Liver (tissue), 10 donors: ENCODE measurements at places on chromosomes 7 and 10. TPM values are rescaled to one million over a fixed set of nuclear protein-coding genes. Genes with fewer than 3 reads are reported as not detected.

GPRIN2 gene
- total RNA-seq, result 0.09 TPM

SEMA4G gene
- 13.9 TPM for total RNA-seq

CARD11 gene
- 1.3 TPM for total RNA-seq

PSD gene
- total RNA-seq, result 0.59 TPM

OR2A5 gene
- total RNA-seq, result not detected
